Fibroblast of skin of right biceps (primary cell): ENCODE measurements at places on chromosomes 6 and 20.

- no peak for DNase-seq
These were observed 38.3 kb downstream of the METTL24 start for GRCh38 chr6:110319843-110320242.

GRCh38 chr6:29994826-29995225, 52.5 kb downstream of the HLA-A start:
- DNase-seq, result no peak

GRCh38 chr20:32576560-32576959, 8.6 kb downstream of the NOL4L start:
- DNase-seq, result no peak

DNA sequence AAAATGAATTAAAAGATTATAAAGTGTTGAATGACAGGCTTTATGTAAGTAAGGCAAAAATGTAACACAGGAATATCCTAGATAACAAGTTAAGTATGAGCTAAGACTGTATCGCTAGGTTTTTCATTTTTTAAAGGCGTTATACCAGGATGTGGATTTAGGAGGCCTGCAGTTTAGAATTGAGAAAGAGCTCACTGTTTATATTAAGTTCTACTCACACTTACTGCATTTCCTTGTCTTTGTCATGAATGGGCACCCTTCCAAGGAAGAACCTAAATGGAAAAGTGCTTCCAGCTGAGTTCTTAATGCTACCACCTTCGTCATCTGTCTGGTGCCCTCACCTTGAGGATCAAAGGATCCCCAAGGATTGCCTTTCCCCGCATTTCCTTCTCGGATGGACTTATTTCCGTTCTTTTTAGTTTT, 148.7 kb downstream of the SOX4 start:
- peak; percentile 87 for DNase-seq

DNA sequence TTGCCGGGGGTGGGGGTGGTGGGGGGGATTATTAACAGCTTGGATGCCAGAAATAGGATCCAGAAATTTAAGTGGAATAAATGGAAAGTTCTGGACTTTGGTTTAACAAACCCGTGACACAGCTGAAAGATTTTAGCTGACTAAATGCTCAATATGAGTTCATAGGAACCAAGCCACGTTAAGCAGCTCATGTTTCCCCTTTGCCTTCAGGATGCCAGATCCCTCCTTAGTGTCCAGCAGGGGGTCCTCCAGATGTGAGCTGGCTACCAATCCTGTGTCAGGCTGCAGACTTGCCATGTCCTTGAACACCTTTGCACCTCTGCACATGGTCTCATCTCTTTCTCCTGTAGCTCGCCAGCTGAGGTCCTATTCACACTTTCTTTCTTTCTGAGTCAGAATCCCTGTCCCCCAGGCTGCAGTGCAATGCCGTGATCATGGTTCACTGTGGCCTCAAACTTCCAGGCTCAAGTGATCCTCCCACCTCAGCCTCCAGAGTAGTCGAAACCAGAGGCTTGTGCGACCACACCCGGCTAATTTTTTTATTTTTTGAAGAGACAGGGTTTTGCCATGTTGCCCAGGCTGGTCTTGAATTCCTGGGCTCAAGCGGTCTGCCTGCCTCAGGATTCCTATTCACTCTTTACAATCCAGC, 133.3 kb upstream of the ARMC2 start:
- peak; percentile 28 for DNase-seq

- peak; percentile 25 for DNase-seq
These were observed 91.7 kb upstream of the PDE7B start for GRCh38 chr6:135759831-135760230.

- DNase-seq, result peak; percentile 94
These were observed 146.2 kb downstream of the TBX18 start for GRCh38 chr6:84618046-84618752.

- DNase-seq, result no peak
These were observed 481.1 kb downstream of the TFAP2B start for GRCh38 chr6:51299621-51300380.

GRCh38 chr20:2801286-2801728, 880 bp upstream of the CPXM1 start:
- no peak for DNase-seq

- DNase-seq, result peak; percentile 79
These were observed 140.1 kb downstream of the NRN1 start for GRCh38 chr6:5866547-5867051.

GRCh38 chr6:55937261-55937947, 62.0 kb upstream of the BMP5 start:
- DNase-seq, result no peak

- peak; percentile 80 for DNase-seq
These were observed 176.9 kb upstream of the PRND start for GRCh38 chr20:4544765-4545164.

DNA sequence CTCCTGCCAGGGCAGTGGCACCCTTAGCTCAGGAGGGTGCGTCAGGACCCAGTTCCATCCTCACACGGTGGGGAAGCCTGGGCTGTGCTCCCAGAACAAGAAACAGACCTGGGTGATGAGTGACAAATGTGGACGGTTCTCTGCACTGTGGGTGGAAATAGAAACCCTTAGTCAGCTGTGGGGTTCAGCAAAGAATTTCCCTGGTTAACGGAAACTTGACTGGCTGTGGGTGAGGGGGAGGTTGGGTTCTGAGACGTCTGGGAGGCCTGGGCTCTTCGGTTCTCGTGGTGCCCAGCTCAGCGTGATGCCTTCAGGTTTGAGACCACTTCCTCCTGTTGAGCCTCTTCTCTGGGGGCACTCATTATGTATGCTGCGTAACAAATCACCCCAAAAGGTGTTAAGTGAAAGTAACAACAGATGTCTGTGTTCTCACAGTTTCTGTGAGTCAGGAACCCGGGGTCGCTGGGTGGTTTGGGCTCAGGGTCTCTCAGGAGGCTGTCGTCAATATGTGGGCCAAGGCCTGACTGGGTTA, 53.1 kb upstream of the FAM83D start:
- no peak for DNase-seq

DNA sequence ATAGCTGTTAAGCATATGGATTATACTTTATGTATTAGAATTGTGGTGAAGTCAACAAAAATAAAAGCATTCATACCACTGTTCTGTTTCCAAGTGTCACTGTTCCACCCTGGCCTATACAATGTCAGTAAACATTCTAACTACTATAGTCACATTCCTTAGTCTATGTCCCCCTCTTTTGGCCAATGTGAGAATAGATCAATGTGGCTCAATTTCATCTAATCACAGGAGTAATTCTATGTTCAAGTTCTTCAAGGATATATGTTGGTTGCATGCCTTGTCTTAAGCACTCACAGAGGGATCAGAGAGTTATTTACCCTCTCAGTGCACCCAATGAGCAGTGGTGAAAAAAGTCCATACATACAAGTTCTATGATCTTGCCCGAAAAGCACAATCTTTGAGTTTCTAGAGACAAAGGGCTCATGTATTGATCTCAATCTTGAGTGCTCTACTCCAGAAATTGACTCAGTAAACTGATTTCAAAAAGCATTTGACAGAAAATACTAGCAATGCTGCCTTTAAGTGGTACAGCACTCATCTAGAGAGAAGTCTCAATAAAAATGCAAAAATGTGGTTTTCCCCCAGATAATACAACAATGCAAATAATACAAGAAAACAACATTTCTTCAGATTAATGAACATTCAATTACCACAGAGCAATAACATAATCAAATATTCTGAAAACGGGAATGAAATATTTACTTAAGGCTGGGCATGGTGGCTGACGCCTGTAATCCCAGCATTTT, 16.5 kb downstream of the SMLR1 start:
- peak; percentile 58 for DNase-seq

- peak; percentile 22 for DNase-seq
These were observed 9.5 kb downstream of the SENP6 start for GRCh38 chr6:75611011-75611701.

- peak; percentile 10 for DNase-seq
These were observed 39.3 kb downstream of the PCNA start for GRCh38 chr20:5080384-5080877.

GRCh38 chr6:43509142-43509983, 783 bp downstream of the LRRC73 start:
- DNase-seq, result no peak

- DNase-seq, result no peak
These were observed 3.2 kb downstream of the HDAC2 start for GRCh38 chr6:113967777-113968176.

DNA sequence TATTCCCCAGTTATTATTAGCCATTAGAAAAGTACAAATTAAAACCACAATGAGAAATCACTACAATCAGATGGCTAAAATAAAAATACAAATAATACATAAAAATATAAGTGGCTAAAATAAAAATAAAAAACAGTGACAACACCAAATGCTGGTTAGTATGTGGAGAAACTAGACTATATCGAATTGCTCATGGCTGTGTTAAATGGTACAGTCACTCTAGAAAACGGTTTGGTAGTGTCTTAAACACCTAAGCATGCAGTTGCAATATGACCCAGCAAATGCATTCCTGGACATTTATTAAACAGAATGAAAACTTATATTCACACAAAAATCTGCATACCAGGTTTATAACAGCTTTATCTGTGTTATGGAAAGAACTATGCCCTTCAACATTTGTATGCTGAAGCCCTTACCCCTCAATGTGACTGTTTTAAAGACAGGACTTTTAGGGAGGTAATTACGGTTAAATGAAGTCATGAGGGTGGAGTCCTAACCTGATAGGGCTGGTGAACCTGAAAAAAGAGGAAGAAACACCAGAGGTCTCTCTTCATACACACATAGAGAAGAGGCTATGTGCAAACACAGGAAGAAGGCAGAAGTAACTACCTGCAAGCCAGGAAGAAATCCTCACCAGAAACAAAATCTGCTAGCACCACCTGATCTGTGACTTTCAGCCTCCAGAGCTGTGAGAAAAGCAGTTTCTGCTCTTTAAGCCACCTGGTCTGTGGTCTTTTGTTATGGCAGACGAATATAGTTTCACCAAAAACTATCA, 84.9 kb downstream of the ASCC3 start:
- no peak for DNase-seq

DNA sequence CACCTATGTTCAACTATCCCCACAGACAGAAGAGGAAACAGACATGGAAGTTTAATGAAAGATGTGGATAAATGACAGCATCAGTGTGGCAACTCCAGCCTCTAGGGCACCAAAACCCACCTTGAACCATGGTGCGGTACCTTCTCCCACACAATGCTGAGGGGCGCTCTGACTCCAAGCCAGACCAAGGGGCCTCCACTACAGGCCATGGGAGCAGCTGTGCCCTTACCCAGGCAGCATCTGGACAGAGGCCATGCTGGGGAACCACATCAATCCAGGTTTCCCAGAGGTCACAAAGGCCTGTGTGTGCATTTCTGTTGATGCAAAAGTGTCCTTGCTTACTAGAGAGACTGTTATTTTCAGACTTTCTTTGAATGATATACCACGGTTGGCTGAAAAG, 4.1 kb downstream of the PRR18 start:
- no peak for DNase-seq

DNA sequence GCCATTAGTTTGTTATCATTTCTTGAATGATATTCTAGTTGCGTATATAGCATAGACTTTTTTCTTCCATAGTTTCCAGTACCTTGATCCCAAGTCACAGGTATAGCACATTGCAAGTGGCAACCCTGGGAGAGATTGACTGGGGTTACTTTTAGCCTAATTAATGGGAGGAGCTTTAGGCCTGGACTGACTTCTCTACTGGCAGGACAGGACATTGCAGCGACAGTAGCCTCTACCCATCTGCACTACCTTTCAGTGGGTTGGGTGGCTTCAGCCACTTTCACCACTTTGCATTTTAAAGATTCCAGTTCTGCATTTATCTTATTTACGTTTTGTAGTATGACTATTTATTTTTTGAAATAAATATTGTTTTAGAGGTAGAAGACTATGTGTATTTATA, 320.3 kb downstream of the RIMS1 start:
- no peak for DNase-seq

GRCh38 chr20:39702701-39703349, 740.7 kb downstream of the DHX35 start:
- DNase-seq, result no peak

DNA sequence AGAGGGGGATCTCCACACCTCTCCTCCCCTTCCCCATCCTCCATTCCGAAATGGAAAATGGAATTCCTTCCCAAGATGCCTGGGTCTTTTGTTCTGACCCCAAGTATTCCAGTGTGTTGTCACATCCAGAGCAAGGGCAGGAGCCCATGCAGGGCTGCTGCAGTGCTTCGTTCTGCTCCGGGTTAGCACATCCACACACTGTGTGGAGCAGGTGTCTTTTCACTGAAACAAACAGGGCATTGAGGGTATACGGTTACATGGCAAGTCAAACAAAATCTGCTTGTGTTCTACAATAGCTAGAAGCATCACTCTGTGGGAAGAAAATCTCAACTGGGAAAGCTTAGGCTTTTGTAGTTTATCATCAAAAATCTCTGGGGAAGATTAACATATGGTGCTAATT, 56.9 kb downstream of the LYRM2 start:
- DNase-seq, result no peak

DNA sequence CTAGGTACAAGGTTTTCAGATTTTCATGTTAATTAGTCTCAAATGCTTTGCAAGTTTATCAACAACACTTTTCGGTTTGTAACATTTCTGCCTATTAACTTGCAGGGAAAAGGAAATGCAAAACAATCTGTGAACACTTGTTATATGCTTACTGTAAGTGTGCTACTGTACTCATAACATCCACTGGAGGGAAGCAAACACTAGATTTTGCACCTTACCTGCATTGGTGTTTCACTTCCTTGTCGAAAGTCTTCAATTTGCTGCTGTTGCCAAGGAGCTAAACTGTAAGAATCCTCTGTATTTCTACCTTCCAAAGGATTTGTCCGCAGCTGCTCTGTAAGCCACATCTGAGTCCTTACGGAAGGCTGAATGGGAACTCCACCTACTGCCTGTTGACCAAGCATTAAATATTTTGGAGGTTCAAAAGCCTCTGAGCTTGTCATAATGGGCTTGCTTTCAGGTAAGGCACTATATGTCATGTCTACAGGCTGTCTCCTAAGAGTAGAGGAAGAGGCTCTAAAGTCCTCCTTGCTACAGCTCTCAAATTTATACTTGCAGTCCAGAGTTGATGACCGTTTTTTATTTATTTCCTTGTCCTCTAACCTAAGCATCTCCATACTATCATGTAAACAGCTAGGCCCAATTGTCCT, 17.3 kb downstream of the PLN start:
- no peak for DNase-seq

- peak; percentile 86 for DNase-seq
These were observed 26.5 kb downstream of the BCKDHB start for GRCh38 chr6:80133020-80133419.

GRCh38 chr6:157054531-157054979, 268.8 kb downstream of the TMEM242 start:
- no peak for DNase-seq

- DNase-seq, result peak; percentile 68
These were observed 15.9 kb upstream of the PEDS1 start for GRCh38 chr20:50169329-50169823.

DNA sequence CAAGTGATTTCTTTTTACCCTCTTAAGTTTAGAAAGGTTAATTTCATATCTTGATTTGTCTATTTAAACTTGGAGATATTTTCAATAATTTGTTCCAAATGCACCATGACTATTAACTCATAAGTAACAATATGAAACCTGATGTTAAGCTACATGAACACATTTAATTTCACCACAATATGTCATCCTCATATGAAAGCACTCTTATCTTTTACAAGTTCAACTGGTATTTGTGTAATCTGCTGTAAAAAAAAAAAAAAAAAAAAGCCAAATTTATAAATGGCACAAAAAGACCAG, 110.4 kb downstream of the HFE start:
- DNase-seq, result no peak
